ENCODE measurements at places on chromosomes 4 and X.
A peak's percentile ranks its signal among the peaks of the same experiment; 100 is the strongest.

DNA sequence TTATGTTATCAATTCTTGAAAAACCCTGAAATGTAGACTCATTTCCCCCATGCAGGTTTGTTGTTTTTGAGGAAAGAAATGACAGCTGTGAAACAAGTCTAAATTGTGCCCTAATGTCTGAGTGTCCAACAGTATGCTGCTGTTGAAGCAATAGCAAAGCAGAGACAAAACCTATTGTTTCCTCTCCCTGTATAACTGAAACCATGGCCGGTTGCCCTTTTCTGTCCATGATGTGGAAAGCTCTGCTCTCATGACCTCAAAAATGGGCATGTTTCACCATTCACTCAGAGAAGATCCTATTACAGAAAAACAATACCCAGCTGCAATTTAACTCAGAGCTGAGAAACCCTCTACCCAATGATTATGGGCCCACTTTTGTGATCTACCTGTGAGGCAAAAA is 312.6 kb upstream of the FTHL17 start:
- DNase-seq, result no peak

DNA sequence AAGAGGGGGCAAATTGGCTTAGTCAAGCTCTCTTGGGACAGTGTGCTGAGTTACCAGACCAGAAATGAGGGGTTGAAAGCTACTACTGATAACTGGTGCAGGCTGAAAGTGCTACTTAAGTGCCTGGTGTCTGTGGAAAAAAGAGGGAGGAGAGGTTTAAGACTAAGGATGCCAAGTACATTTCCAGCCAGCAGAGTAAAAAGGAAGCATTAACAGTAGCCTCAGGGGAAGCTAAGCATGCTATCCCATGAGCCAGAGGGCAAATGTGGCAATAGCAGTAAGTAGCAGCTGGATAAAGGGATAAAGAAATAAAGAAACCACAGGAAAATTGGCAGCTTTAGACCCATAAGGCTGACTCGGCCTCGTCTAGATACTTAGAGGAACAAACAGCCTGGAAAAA is 196.3 kb upstream of the MAB21L2 start:
- DNase-seq, result peak; percentile 92

- DNase-seq, result peak; percentile 52
Measured at GRCh38 chrX:129959493-129959832, 23.0 kb upstream of the BCORL1 start.

GRCh38 chr4:102868153-102868780 is 525 bp upstream of the CISD2 start:
- peak; percentile 51 for DNase-seq

DNA sequence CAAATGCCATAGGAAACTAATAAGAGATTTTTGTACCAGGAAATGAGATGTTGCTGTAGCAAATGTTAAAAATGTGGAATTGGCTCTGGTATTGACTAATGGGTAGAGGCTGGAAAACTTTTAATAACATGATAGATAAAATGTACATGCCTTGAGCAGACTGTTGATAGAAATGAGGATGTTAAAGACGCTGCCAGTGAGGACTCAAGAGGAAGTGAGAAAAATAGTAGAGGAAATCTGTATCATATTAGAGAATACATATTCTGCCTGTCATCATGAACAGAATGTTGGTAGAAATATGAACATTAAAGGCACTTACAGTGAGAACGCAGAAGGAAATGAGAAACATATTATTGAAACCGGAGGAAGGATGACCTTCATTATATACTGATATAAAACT is 577.2 kb upstream of the HTR2C start:
- no peak for DNase-seq

- DNase-seq, result no peak
Measured at GRCh38 chr4:147516133-147516532, 35.2 kb downstream of the EDNRA start.

GRCh38 chrX:7159149-7159861 is 11.4 kb upstream of the PUDP start:
- DNase-seq, result peak; percentile 77

DNA sequence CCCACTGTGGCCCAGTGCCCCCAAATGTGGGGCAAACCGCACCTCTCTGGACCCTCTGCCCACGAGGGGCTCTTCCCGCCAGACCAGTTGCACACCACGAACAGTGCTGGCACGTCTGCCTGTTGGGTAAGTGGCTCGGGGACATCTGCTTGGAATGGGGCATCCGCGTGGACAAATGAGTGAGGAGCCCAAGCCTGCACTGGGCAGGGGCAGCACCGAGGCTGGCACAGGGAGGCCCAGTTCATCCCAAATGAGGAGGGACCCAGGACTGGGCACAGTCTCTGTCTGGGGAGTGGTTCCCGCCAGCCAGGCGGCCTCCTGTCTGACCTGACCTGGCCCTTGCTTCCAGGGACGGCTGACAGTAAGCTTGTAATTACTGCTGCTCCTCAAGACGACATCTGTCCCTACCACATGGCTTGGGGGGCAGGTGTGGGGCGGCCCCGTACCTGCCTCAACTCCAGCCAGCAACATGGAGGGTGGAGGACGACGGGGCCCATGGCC is 3.2 kb downstream of the SPON2 start:
- DNase-seq, result no peak

GRCh38 chr4:73438582-73439215 is 2.7 kb downstream of the AFP start:
- DNase-seq, result no peak

- peak; percentile 2 for DNase-seq
Measured at GRCh38 chr4:142551517-142552305, 294.4 kb downstream of the INPP4B start.

DNA sequence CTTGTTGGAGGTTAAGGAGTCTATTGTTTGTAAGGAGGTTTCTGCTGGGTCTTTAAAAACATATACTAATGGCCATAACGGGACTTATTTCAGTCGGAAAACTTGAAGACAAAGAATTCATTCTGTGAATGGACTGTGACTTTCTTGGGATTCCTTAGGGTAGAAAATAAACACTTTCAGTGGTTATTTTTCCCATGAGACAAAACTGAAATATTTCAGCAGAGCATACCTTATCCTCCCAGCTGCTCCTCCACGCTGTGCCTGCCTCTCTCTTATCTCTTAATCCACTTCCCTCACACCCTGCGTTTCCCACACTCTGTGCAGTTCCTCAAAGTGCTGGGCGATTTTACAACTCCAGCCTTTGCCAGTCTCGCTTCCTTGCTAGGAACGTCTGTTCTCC is 47.1 kb upstream of the SORBS2 start:
- no peak for DNase-seq

GRCh38 chrX:18753631-18754030 is 46.2 kb downstream of the PPEF1 start:
- no peak for DNase-seq

DNA sequence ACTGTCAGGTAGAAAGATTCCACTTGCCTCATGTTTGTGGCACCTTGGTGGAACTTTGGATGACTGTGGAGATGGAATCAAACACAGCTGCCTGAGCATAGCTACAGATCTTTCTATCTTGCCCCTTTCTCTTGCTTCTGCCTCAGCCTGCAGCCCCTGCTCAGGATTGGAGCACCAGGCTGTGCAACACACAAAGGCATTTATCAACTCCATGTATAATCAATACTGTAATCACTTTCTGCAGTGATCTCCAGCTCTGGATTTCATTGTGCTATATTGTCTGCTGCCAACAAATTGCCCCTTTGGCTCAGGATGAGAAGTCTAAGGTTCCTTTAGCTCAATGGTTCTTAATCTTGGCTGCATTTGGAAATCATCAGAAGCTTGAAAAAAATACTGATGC is 86.3 kb upstream of the PRPS1 start:
- no peak for DNase-seq

DNA sequence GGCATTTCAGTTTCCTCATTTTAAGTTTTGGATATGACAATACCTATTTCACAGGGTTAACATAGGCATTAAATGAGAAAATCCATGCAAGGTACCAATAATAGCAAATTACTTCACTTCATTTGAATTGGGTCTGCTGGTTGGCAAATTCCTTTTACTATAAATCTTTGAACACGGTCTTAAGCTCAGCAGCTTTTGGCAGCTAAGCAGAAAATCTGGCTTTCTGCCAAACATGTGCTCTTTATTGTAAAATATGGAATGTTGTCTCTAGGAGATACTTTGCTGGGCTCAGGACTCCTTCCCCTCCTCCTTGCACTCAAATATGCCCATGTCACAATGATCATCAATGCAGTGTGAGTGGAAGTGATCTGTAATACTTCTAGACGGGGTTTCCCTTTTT is 16.8 kb upstream of the DMP1 start:
- peak; percentile 40 for DNase-seq

Data from NCI-H69 (cell line).